ENCODE measurements at places on chromosomes 1 and 21.

DNA sequence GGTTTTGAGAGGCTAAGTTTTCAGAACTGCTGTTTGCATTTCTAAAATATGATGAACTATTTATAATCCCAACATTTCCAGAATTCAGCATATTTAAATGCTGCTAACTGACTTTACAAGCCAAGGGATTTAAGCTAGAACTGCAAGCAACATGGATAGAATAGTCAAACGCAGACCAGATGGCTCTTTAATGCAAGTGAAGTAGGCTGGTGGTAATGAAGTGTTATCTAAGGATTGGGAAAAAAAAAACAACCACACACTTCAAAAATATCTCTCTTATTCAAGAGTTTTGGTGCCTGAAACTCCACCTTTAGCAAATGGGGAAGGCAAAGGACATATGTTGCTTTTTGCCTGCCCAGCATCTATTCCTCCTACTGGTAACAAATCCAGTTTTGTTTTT lies 20.9 kb upstream of the SSX2IP start:
- DNase-seq = no peak

GRCh38 chr1:206089341-206089740 lies 27.8 kb downstream of the AVPR1B start:
- DNase-seq = no peak

GRCh38 chr1:23369335-23370013 lies at the start of gene ZNF436:
TSS of gene ZNF436 (minus strand) at chr1:23369836. CDS start at chr1:23368005, 1,831 bp downstream.
- peak; percentile 49 for DNase-seq

DNA sequence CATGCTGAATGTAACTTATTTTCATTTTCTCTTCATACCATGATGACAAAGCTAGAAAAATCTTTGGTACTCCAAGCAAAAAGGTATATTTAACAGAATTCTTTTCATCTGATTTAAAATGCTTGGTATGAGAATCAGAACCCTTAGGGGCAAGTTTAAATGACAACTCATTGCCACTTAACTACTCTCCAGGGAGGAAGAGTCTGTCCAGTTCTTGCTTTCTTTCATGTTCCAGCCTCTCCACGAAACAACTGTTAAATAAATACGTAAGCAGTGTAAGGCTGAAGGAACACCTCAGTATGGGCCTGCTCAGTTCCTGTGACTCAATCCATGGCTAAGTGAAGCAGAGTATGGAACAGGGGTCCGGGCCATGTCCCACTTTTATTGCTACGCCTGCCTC lies 1.6 kb downstream of the LCE2A start:
- no peak for DNase-seq

GRCh38 chr1:47192458-47193384 lies 2.9 kb upstream of the PDZK1IP1 start:
- peak; percentile 38 for DNase-seq

- no peak for DNase-seq
Measured at GRCh38 chr1:24931146-24931467, 1.0 kb upstream of the RUNX3 start.

GRCh38 chr1:89064632-89065031 lies 376 bp downstream of the GBP1 start:
- DNase-seq = no peak

DNA sequence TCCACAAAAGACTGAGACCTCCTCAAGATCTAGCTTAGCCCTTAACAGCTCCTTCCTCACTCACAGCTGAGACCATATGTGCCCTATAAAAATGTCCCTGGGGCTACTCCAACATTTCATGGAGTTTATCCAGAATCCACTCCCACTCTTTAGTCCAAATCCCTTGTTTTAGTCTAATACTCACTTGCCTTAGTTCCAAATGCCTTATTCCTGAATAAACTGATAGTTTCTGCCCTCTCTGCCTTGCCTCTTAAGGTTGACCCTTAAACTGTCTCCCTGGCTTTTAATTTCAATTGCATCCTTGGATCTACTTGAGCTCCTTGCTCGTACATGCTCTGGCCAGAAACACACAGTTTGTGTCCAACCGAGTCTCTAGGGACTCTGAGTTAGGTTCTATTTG lies 47.3 kb upstream of the LYPLAL1 start:
- no peak for DNase-seq

- no peak for DNase-seq
Measured at GRCh38 chr1:57976216-57976615, 552.4 kb upstream of the DAB1 start.

DNA sequence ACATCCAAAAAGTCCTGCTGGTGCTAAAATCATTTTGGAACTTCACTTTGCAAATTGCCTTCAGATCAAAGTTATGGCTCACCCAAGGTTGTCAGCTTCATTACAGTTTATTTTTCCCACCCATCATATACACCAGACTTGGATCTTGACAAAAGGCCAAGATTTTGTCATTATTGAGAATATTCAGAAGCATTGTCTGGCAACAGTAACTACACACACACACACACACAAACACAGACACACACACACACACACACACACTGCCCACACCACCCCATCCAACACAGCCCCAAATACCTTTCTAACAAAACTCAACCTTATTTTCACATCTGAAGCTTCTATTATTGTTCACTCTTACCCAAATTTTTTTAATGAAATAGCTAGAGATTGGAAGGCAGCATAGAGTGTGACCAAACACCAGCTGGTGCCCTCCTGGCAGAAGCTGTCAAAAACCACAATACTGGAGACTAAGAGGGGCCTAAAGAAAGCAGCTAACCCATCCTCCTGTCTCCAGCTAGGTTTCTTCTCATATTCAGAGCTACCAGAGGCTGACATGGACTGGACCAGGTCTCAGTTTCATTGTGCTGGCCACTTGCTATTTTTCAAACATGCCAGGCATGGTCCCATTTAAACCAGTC lies 139.1 kb upstream of the ZC3H11B start:
- DNase-seq = no peak
